Left hindlimb (tissue), 1 donor: ENCODE measurements at places on chromosomes 6 and 20.

DNA sequence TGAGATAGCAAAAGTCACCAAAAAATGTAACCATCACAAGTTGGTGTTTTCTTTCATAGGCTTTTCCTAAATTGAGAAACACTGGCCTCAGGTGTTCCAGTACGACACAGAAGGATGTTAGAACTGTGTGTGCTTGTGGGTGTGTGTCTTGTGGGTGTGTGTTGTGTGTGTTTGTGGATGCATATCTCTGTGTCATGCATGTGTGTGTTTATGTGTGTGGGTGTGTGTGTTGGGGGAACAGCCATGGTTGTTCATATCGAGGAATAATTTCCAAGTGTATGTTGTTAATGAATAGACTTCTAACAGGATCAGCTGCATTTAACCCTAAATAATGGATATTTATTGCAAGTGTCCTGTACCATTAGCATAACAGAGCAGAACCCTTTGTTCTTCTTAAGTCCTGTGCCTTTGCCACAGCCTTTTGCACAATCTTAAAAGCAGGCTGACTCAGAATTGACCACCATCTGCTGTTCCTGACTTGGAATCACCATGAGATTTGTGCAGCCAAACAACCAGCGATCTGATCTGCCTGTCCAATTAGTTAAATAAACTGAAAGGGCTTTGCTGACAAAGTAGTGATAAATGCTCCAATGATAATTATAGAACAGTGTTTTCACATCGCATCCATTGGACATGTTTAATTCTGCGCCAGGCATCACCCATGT is 7.6 kb downstream of the CD93 start:
- no peak for DNase-seq

DNA sequence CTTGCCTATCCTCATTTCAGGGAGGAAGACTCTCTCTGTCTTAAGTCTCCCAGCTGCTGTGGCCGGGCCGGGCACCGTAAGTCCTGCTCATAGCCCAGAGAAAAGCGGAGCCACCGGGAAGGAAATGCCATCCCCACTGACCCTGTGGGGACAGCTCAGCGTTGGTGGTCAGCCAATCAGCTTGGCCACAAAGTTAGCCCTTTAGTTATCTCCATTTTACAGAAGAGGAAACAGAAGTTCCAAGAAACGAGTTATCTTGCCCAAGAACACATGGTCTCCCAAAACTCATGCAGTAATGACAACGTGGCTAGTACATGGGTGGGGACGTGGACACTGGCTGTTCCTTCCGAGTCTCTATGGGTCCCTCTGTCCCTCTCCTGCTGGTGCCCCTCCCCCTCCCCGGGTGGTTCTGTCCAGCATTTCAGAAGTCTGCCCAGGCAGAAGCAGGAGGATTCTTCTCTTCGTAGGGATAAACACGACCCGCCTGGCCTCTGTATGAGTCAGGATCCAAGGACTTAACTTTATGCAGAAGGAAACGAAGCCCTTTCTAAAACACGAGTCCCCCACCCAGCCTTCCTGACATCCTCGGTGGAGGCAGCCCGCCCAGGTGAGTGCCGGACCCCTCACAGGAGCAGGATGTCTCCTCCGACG is 273.8 kb downstream of the CDH4 start:
- no peak for DNase-seq

DNA sequence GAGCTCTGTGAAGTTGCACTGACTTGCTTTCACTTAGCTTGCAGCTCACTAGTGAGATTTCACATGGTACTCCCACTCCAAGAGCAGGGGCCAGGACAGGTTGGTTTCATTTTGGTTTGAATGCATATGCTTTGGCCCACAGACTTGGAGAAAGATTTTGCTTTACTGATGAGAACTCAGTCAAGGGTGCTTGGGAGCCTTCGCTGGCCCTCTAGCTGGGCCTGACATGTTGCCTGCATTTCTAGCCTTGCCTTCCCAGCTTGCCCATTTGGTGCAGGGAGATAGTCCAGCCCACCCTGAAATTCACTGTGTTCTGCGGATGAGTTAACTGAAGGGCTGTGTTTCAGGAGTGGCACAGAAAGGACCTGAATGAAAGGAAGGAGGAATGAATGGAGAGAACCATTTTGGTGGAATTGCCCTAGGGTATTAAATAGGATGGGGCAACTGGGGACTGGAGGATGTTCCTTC is 1.9 kb downstream of the SGK1 start:
- no peak for DNase-seq

DNA sequence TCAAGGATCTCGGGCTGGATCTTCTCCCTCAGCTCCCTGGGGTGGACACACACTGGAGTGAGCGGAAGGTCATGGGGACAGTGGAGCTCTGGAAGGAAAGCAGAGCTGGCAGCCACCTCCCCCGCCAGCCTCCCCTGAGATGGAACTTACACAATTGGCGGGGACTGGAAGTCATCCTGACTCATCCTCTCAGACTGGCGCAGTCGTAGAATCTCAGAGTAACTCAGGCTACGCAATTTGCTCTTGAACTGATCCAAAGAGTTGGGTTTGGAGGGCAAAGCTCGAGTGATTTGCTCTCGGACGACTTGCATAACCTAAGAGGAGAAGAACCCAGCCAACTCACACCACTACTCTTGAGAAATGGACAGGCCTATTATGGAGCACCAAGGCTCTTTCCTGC is 34.8 kb downstream of the ELMO2 start:
- no peak for DNase-seq
